HuH-7 (cell line): ENCODE measurements at places on chromosomes 11 and 22.

DNA sequence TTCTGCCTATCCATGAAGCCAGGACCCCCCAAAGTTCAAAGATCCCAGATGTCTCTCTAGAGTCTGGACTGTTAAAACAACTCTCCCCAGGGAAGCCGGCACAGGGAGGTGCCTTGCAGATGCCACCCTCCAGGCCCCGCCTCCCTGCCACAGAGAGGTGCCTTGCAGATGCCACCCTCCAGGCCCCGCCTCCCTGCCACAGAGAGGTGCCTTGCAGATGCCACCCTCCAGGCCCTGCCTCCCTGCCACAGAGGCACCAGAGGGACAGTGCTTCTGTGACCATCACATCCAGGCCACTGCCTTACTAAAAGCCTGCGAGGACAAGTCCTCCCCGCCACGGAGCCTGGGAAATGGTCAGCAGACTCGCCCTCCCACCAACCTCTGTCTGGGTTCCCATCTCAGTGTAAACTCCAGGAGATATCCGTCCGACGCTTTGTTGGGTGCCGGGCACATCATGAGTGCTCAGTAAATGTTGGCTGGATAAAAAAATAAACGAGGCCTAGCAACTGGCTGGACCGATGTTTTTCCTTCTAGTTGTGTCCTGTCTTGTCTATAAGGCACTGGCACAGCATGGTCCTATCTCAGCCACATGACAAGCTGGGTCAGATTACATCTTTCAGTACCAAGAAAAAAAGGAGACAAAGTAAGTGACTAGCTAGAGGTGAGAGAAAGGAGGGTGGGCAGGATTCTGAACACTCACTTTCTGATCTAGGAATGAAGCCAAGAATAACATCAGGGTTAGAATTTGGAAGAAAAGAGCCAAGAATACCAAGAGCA is 91.2 kb upstream of the CSNK2A3 start:
- DNase-seq: no peak

DNA sequence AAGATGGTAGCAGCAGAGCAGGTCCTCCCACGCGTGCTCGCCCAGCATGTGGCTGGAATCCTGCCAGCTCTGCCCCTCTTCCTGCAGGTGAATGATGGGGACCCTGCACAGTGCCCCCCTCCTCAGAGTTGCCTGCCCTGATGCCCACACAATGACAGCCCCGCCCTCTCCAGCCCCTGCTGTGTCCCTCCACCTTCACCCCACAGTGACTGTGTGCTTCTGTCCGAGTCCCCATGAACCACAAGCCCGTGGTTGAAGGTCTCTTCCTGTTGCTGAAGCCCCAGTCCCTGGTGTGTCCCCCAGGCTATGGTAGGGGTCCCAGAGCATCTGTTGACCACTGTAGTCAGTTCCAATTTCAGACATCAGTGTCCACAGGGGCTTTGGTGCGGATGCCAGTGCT is 71.0 kb downstream of the BRD1 start:
- no peak for DNase-seq

- no peak for DNase-seq
Observed at GRCh38 chr22:20076627-20077172, 3.3 kb upstream of the DGCR8 start.

DNA sequence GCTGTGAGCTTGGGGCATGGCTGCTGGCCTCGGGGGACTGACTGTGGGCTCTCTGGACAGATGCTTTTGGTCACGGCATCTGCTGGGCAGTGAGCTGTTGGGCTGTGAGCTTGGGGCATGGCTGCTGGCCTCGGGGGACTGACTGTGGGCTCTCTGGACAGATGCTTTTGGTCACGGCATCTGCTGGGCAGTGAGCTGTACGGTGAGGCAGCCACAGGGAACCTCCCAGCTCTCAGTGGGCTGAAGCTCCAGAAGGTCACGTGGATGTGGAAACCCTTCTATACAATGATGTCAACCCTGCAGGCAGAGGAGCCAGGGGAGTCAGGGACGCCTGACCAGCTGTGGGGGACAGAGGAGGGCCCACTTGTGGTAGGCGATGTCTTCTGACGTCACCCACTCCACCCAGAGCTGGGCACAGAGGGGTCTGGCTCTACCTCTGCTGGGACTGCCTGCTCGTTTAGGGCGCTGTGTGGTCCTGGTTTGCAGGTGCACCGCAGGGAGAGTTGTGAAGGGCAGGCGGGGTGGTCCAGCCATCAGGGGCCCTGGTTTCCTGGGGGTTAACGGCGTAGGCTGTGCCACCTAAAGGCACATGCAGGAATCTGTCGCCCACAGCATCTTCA is 1331.3 kb downstream of the BRD1 start:
- no peak for DNase-seq

GRCh38 chr11:45155627-45156180 is 9.3 kb downstream of the PRDM11 start:
- no peak for DNase-seq

DNA sequence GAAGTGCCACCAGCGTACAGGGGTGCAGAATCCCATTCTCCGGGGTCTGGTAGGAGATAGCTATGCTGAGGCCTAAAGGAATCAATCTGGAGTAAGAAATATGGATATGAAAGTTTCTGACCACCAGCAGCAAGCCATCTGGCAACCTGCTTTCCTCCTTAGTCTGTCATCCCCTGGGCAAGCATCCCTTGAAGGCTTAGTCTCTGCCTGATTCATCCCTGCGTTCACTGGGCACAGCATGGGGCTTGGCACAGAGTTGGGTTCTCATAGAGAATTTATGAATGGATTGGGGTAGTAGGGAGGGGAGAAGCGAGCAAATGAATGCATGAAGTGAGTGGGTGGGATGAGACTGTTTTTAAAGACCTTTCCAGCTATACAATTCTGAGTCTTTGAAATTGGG is 85.8 kb upstream of the NARS2 start:
- DNase-seq: no peak

GRCh38 chr11:55658608-55659007 is 3.4 kb upstream of the OR4C6 start:
- DNase-seq: no peak

GRCh38 chr22:33654173-33654895 is 265.9 kb downstream of the LARGE1 start:
- DNase-seq: peak; percentile 13

- DNase-seq: no peak
Observed at GRCh38 chr11:34238966-34239365, 118.8 kb downstream of the ABTB2 start.

DNA sequence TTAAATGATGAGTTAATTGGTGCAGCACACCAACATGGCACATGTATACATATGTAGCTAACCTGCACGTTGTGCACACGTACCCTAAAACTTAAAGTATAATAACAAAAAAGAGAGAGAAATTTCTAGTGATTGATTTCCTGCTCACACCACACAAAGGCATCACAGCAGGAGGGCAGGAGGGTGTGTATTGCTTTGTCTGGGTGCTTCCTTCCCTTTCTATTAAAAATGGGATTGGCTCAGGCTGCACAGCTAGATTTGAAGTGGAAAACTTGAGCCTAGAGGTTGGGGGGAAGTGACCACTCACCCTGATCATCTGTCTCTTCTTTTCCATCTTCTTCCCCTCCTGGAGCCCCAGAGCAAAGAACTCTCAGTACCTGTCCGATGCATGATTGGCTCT is 944 bp upstream of the SCGB1D2 start:
- DNase-seq: no peak

DNA sequence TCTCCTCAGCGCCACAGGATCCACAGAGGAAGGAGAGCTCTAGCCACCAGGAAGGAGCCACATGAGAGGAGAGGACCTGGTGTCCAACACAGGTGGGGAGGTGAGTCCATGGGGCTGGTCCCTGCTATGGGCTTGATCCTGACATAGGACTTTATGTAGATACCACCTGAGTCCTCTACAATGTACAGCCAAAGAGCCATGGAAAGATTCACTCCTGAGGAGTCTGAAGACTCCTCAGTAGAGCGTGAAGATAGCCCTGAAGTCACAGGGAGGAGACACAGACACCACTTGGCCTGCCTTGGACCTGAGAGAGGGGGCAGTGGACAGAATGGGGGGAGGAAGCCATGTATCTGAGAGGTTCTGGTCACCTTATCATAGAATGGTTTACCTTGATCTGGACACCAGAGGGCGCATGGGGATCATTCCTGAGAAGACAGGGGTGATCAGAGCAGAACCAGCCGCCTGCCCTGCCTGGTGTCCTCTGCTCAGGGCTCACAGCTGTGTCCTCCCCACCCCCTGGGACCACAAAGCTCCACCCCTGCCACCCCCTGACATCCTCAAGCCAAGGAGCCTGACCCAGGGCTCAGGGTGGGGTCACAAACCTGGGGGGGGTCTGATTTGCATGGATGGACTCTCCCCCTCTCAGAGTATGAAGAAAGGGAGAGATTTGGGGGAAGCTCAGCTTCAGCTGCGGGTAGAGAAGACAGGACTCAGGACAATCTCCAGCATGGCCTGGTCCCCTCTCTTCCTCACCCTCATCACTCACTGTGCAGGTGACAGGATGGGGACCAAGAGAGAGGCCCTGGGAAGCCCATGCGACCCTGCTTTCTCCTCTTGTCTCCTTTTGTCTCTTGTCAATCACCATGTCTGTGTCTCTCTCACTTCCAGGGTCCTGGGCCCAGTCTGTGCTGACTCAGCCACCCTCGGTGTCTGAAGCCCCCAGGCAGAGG is 77.0 kb downstream of the ZNF280B start:
- DNase-seq: peak; percentile 79
